ENCODE measurements at places on chromosomes 6 and 20.

DNA sequence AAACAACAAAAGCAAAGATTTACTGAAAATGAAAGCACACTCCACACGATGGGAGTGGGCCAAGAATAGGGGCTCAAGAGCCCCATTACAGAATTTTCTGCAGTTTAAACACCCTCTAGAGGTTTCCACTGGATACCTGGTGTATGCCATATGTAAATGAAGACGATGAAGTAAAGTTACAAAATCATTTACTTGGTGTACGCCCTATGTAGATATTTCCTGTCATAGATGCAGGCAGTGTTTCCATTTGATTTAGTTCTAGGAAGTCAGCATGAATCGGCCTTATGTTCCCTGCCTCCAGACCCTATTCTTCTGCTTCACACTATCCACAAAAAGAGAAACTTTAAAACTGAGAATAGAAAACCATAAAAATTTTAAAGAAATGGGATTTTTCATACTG is 404.4 kb upstream of the GJE1 start:
- DNase-seq = no peak

- no peak for DNase-seq
These were observed 21.2 kb downstream of the TGM2 start for GRCh38 chr20:38143646-38144554.

DNA sequence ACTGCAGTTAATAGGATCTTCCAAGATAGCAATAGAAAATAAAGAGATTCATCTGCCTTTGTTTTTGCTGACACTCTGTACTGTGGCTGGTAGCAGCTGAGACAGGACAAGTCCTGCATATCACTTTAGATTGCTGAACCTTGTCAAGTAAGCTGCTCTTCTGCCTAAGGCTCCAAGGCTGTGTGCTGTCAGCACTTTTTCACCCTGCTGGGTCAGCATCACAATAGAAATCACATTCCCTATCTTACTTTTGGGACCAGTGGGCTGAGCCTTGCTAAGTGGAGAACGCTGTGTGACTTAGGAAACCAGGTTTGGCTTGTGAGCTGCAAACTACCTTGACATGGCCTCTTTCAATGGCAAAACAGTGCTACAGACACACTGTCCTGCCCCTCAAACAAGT is 263.9 kb downstream of the FRK start:
- no peak for DNase-seq

- DNase-seq = no peak
These were observed 177.0 kb downstream of the ARID1B start for GRCh38 chr6:156954191-156954590.

DNA sequence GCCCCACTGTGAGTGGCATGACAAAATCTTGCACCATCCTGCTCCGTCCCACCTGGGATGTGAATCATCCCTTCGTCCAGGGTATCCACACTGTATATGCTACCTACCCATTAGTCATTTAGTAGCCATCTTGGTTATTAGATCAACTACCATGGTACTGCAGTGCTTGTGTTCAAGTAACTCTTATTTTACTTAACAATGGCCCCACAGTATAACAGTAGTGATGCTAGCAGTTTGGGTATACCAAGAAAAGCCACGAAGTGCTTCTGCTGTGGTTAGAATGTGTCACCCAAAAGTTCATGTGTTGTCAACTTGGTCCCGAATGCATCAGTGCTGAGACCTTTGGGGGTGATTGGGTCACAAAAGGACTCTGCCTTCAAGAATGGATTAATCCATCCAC is 11.7 kb downstream of the OSER1 start:
- DNase-seq = no peak

- no peak for DNase-seq
These were observed 310.0 kb upstream of the PRND start for GRCh38 chr20:4411744-4412143.

DNA sequence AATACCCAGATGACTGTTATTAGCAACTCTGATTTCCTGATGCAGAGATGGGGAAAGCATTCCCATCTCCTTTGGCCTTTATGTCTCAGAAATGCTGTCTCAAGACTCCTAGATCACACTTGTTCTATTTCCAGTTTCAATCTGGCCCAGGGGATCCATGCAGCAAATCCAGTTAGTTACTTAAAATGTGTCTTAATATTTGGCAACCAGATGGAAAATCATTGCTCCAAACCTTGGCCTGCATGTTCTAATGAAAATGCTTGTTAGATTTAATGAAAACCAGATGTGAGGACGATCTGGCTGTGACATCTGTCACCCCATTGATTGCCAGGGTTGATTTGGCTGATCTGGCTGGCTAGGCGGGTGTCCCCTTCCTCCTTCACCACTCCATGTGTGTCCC is 125.2 kb downstream of the TSHZ2 start:
- no peak for DNase-seq

- DNase-seq = no peak
These were observed 1.1 kb downstream of the CD164 start for GRCh38 chr6:109381061-109381746.

GRCh38 chr20:37390891-37391525 is 45.1 kb downstream of the SRC start:
- DNase-seq = no peak

GRCh38 chr6:157518397-157519250 is 137.6 kb downstream of the ZDHHC14 start:
- DNase-seq = no peak

DNA sequence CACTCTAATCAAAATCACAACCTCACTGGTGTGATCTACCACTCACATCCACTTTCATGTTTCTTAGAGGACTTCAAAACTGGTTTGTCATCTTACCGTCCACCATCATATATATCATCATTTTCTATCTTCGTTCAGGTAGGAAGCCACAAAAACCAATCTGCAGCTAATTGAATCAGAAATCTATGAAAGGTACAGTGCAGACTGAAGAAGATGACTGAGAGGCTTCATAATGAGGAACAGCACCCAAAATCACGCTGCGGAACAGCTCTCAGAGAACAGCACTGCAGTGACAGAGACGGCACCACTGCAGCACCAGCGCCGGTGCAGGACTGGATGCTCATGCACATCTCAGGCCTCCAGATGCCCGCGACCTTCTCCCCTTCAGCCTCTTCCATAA is 13.0 kb downstream of the GMDS start:
- no peak for DNase-seq

GRCh38 chr6:36649701-36650484 is 28.6 kb upstream of the CDKN1A start:
- no peak for DNase-seq

DNA sequence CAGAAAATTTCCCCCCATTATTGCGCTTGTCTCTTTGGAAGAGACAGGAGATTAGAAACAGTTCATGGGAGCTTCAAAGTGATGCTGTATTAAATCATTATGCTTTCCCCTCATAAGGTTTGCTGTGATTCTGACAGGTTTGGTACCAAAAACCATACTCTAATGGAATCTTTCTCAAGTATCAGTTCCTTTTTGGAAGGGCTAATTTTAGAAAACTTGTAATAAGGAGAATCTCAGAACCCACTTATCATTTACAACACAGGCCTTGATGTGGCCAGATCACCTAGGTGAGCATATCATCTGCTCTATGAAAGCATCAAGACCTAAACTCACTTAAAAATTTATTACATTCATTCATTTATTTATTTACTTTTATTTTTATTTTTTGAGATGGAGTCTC is 51.2 kb downstream of the TP53INP2 start:
- no peak for DNase-seq

DNA sequence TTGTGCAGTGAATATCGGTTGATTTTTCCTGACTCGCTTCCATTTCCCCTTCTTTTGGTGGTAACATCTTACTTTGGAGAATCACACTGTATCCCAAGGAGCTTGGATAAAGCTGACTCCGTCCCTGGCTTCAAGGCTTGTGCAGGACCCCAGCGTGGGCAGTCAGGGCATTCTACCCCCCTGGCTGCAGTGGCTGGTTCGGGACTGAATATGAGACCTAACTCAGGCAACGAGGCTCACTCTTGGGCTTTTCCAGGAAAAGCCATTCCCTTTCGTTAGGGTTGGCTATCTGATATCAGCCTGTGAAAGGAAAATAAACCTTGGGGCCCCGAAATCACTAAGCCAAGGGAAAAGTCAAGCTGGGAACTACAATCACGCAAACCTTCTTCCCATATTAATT is 30.1 kb upstream of the GJA1 start:
- DNase-seq = no peak

Measured in stimulated activated CD4-positive, alpha-beta T cell treated with anti-CD3 and anti-CD28 coated beads, Interleukin-4, amount 100 ng/mL, for 1 hour (primary cell).